ENCODE measurements at places on chromosomes 6 and 20. TPM values are rescaled to one million over a fixed set of nuclear protein-coding genes. Genes with fewer than 3 reads are reported as not detected.

The NCOA7 gene
- 77.4 TPM for total RNA-seq

The BMP7 gene
- not detected for total RNA-seq

The NRSN1 gene
- total RNA-seq, result not detected

- no peak for DNase-seq
Measured at GRCh38 chr6:2818593-2818992, 23.1 kb downstream of the SERPINB1 start.

- DNase-seq, result no peak
Measured at GRCh38 chr20:25643716-25644115, 19.9 kb upstream of the NANP start.

DNA sequence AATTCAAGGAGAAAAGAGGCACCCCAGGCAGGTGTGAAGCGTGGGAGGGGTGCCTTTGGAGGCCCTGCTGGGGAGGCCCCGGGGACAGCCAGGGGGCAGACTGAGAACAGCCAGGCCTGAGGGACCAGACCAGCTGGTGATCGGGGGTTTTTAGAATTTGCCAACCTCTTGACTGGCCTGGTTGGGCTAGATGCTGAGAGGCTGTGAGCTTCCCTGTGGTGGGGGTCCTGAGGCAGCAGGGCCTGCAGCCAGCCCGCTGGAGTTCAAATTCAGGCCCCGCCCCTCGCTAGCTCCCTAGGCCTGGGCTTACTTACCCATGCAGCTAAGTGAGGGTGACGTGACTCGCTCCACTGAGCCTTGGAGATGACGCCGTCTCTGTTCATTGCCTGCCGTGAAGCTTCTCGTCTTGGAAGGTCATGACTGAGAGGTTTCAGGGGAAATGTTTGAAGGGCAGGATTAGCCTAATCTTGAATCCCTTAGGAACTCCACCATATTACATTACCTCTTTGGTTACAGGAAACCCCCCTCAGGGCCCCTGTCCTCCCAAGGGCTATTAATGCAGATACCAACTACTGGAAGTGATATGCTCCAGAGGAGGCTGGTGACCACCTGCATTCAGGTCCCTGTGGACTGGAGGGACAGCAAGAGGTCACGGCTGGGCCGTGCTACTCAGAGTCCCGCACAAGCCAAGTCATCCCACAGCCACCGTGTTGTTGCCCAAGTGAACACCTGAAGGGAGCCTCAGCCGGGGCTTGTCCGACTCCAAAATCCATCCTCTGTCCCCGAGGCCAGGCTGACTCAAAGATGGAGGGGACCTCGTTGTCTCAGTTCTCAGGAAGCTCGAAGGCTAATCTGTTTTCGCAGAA is 73.9 kb upstream of the DUSP22 start:
- no peak for DNase-seq

DNA sequence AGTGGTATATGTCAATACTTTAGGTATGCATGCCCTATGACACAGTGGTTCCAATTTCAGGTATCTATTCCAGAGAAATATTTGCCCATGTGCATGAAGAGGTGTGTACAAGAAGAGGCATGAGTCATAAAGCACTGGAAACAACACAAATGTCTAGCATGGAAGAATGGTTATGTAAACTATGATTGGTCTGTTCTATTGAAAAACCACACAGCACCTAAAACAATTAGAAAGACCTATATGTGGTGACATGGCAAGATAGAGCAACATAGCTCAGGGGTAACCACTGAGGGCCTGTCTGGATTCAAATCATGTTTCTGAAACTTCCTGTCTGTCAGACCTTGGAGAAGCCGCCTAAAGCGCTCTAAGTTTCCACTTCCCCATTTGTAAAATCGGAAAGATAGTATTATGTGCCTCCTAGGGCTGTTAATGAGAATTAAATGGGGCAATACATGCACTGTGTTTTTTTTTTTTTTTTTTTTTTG is 76.0 kb upstream of the SHLD1 start:
- no peak for DNase-seq

- DNase-seq, result no peak
Measured at GRCh38 chr20:58479726-58480440, 35.3 kb downstream of the APCDD1L start.

- no peak for DNase-seq
Measured at GRCh38 chr20:33668466-33669155, 1.9 kb downstream of the ACTL10 start.

GRCh38 chr6:16130437-16130891 is 1.6 kb downstream of the MYLIP start:
- DNase-seq, result no peak
